ENCODE measurements at places on chromosomes 6 and 20. TPM values are rescaled to one million over a fixed set of nuclear protein-coding genes. Genes with fewer than 3 reads are reported as not detected.

MYO6 gene
- total RNA-seq, result 6.4 TPM

ID4 gene
- 13.6 TPM for total RNA-seq

PLEKHG1 gene
- 0.08 TPM for total RNA-seq

ZNF337 gene
- total RNA-seq, result 7.2 TPM

PAK5 gene
- not detected for total RNA-seq

All from SJSA1 (cell line).